ENCODE measurements at places on chromosomes 5 and 9. TPM values are rescaled to one million over a fixed set of nuclear protein-coding genes. Genes with fewer than 3 reads are reported as not detected.

GRCh38 chr9:37540634-37541033 is 35.5 kb downstream of the FBXO10 start:
- H3K36me3 ChIP-seq: peaks cover 2% of the 10 kb centered on the region
- no peak overlapping the region for H3K27ac ChIP-seq
- H3K4me3 ChIP-seq: no peak overlapping the region
- H3K27me3 ChIP-seq: no peaks in the 10 kb centered on the region
- no peak for DNase-seq

- no peak overlapping the region for H3K4me3 ChIP-seq
- no peak for DNase-seq
- no peaks in the 10 kb centered on the region for H3K27me3 ChIP-seq
Measured at GRCh38 chr9:78989031-78989658, 582.6 kb upstream of the TLE4 start.

DNA sequence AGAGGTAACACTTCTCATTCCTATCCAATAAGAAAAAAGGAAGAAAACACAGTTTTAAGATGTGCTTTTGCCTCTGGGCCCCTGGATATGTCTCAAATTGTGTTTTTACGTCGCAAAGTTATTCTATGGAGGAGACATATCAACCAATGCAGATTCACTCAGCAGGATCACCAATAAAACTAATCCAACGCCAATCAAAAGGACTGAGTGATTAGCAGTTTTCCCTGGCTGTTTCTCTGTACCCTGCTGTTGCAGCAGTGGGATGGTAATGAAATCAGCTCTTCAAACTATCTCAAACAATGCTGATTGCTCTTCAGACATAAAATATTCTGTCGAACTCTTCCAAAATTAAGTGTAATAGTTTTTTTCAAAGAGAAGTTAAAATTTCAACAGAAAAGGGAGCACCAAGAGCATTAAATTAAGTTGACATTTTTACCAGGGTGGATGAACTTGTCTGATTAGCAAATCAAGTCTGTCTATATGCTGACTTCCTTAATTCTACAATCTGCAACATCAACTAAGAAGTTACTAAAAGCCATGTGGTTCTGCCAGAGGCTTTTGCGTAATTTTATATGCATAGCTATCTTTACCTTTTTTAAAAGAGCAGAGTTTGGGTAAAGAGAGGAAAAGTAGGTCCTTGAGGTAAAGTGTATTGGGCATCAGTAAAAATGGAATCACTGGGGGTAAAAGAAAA is 9.7 kb upstream of the HK3 start:
- no peak for DNase-seq
- H3K27ac ChIP-seq: no peak overlapping the region
- H3K4me1 ChIP-seq: peaks cover 15% of the 10 kb centered on the region
- no peak overlapping the region for H3K4me3 ChIP-seq
- peaks cover 52% of the 10 kb centered on the region for H3K36me3 ChIP-seq

DNA sequence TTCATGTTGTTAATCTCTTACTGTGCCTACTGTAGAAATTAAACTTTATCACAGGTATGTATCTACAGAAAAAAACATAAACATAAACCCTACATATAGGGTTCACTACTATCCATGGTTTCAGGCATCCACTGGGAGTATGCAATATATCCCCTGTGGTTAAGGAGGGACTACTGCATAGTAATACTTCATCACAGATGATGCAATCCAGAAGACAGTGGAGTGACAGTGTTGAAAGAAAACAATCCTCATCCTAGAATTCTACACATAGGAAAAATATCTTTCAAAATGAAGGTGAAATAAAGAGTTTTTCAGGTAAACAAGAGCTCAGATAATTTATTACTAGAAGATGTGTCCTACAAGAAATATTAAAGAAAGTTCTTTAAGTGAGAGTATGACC is 105.9 kb downstream of the HOMER1 start:
- peaks cover 2% of the 10 kb centered on the region for H3K36me3 ChIP-seq
- no peak overlapping the region for H3K4me3 ChIP-seq
- H3K4me1 ChIP-seq: no peaks in the 10 kb centered on the region

NDUFA8 gene
- total RNA-seq: 49.6 TPM

- no peaks in the 10 kb centered on the region for H3K27me3 ChIP-seq
- H3K27ac ChIP-seq: peak overlapping the region; percentile 58
- peak; percentile 61 for DNase-seq
- peak overlapping the region; percentile 80 for H3K4me3 ChIP-seq
Measured at GRCh38 chr9:33044162-33044673, 19.1 kb downstream of the DNAJA1 start.

DNA sequence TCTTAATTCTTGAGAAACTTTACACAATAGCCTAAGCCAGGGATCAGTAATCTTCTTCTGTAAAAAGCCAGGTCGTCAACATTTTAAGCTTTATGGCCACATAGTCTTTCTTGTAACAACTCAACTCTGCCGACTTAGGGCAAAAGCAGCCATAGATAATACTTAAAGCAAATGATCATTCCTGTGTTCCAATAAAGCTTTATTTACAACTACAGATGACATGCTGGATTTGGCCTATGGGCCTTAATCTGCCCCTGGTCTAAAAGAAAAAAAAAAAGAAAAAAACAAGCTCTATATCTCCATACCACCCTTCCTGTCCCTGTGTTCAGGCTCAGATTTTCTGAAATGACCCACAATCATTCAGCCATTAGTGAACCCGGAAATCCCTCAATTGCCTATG is 220.3 kb downstream of the ENC1 start:
- H3K36me3 ChIP-seq: no peaks in the 10 kb centered on the region
- no peak overlapping the region for H3K27ac ChIP-seq
- peaks cover 11% of the 10 kb centered on the region for H3K27me3 ChIP-seq
- DNase-seq: no peak

DNA sequence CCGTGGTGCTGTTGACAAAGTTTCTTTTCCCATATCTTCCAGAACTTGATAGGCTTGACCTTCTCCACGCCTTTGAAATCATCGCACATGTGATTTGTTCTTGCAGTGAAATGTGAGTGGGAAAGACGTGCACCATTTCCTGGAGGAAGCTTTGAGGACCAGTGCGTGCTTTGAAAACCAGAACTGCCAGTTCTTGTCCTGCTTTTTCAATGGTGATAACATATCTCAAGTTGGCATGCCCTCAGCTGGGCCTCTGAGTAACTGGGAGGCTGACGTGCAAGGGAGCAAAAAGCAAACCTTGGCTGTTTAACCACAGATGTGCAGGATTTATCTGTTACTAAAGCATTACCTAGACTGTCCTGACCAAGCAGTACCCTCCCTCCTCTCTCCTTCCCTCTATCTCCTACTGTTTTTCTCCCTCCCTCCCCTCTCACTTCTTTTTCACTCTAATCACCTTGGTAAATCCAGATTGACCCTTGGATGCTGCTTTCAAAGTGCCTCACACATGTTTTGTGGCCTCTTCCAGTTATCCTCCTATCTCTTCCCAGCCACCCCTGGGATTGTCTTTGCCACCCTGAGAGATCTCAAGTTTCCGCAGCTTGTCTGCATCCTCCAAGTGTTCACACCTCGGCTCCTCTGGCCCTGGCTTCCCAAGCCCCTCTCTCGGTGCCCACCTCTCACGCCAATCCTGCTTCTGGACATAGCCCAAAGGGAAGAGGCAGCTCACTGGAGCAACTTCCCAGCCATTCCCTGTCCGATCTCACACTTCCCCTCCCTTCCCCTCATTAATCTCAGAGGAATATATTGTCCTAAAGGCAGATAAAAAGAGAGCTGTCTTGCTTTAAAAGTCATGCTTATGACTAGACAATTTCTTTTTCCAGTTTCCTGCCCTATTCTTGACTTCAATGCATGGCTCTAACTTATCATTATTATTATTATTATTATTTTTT is 198.3 kb downstream of the ERCC6L2 start:
- H3K4me3 ChIP-seq: no peak overlapping the region
- no peak for DNase-seq
- H3K4me1 ChIP-seq: peaks cover 9% of the 10 kb centered on the region
- H3K36me3 ChIP-seq: no peaks in the 10 kb centered on the region
- peaks cover 18% of the 10 kb centered on the region for H3K27me3 ChIP-seq

GRCh38 chr9:107929443-107929842 is 439.9 kb upstream of the KLF4 start:
- no peak overlapping the region for H3K27ac ChIP-seq
- no peak for DNase-seq
- H3K4me3 ChIP-seq: no peak overlapping the region
- H3K4me1 ChIP-seq: no peaks in the 10 kb centered on the region
- H3K27me3 ChIP-seq: no peaks in the 10 kb centered on the region

- peaks cover 3% of the 10 kb centered on the region for H3K27me3 ChIP-seq
- no peak overlapping the region for H3K27ac ChIP-seq
- no peaks in the 10 kb centered on the region for H3K4me1 ChIP-seq
Measured at GRCh38 chr9:111095441-111095840, 57.2 kb upstream of the LPAR1 start.

DNA sequence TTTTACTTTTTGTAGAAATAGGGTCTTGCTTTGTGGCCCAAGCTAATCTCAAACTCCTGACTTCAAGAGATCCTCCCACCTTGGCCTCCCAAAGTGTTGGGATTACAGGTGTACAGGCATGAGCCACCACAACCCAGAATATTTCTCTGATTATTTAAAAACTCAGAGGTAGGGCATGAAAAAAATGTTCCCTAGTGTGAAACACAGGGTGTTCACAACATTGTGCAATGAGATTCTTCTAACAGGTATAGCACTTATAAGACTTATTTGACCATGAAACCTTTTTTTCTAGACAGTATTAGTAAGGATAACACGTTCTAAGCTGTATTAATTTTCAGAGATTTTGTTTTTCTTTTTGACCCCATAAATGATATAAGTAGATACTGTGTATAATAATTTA is 13.1 kb upstream of the PTGER4 start:
- H3K27ac ChIP-seq: no peak overlapping the region
- peaks cover 22% of the 10 kb centered on the region for H3K4me1 ChIP-seq
- no peak overlapping the region for H3K4me3 ChIP-seq
- no peaks in the 10 kb centered on the region for H3K36me3 ChIP-seq

DNA sequence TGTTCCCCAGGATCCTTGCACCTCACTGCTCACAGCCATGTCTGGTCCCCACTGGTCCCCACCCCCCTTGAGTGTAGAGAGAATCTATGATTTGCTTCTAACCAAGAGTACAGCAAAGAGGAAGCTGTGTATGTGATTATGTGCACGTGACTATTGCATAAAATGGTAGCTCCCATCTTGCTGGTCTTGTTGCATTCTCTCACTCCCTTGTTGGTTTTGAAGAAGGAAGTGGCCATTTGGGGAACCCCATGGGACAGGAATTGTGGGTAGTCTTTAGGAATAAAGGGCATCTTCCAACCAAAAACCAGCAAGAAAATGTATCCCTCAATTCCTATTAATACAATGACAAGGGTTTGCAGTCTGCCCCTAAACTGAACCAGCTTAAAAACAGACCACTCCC is 5.2 kb upstream of the FCN2 start:
- H3K27ac ChIP-seq: no peak overlapping the region
- no peak overlapping the region for H3K4me3 ChIP-seq
- no peak for DNase-seq
- no peaks in the 10 kb centered on the region for H3K36me3 ChIP-seq
- no peaks in the 10 kb centered on the region for H3K4me1 ChIP-seq

DNA sequence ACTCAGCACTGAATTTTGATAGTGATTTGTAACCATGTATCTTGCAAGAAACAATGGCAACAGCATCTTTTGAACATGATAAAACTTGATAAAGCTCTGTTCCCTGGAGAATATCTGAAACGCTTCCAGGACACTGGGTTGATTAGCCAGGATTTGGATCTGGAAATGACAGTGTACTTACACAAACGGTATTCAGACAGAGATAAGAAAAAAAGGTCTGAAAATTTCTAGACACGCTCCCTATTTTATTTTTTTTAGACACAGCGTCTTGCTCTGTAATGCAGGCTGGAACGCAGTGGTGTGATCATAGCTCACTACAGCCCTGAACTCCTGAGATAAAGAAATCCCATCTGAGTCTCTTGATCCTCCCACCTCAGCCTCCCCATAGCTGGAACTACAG is 109.0 kb downstream of the GNAQ start:
- H3K4me3 ChIP-seq: no peak overlapping the region
- peaks cover 24% of the 10 kb centered on the region for H3K36me3 ChIP-seq
- DNase-seq: no peak
- H3K27ac ChIP-seq: no peak overlapping the region

GRCh38 chr5:133478199-133478985 is 133.9 kb downstream of the FSTL4 start:
- no peak overlapping the region for H3K4me3 ChIP-seq
- H3K27me3 ChIP-seq: peaks cover 25% of the 10 kb centered on the region
- no peak for DNase-seq
- no peaks in the 10 kb centered on the region for H3K36me3 ChIP-seq
- no peak overlapping the region for H3K27ac ChIP-seq

CDO1 gene
- 0.49 TPM for total RNA-seq

DNA sequence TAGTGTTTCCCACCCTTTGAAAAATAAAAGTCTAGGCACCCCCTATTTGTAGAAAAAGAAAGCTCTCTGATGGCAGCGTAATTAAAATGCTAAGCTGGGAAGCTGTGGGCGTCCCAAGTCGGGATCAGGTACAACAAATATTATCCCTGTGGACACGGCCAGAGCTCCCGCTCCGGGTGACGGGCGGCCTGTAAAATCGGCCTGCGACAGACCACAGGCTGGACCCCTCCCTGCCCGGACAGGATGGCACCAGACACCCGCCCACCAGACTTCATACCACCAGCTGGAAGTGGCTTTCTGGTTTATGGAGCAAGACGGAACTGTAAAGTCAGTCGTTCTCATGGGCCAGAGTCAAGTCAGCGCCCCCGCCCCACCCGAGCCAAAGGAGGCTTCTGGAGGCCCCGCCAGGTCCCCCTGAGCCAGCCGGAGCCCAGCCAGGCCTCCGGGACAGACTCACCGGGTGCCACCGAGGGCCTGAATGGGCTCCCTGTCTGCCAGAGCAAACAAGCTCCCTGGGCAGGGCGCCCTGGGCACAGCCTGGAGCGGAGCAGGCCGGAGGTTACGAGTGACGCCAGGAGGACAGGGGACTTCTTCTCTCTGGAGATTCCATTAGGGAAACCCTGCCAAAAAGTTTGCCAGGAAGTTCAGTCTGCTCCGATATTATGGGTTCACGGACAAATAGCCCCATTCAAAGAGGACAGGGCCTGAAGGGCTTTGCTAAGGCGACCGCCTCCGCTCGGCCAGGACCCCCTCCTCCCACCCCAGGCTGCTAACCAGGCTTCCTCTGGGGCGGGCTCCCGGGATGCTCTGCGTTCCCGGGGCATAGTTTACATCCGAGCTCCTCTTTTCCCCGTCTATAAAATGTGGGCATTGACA is 173.7 kb downstream of the ERCC6L2 start:
- H3K4me1 ChIP-seq: peaks cover 8% of the 10 kb centered on the region
- peaks cover 10% of the 10 kb centered on the region for H3K27me3 ChIP-seq
- H3K27ac ChIP-seq: no peak overlapping the region
- H3K4me3 ChIP-seq: no peak overlapping the region

CAMK4 gene
- total RNA-seq: 56.9 TPM

GRCh38 chr9:98590101-98590500 is 118.6 kb downstream of the GABBR2 start:
- no peak for DNase-seq
- no peak overlapping the region for H3K4me3 ChIP-seq
- no peaks in the 10 kb centered on the region for H3K36me3 ChIP-seq
- H3K4me1 ChIP-seq: no peaks in the 10 kb centered on the region
- H3K27me3 ChIP-seq: peaks cover 22% of the 10 kb centered on the region

DNA sequence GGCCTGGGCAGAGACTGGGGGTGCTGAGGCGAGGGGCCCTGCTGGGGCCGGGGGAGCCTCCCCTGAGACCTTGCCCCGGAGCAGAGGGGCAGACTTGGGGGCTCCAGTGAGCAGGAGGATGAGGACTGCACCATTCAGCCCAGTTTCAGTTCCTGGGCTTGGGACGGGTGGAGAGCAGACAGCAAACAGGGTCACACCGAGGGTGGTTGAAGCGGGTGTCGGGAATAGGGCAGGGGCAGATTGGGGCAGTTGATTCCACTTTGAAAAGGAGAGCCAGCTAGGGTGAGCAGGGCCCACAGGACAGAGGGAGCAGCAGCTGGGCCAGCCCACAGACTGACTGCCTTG is 4.5 kb downstream of the GRK6 start:
- peak overlapping the region; percentile 91 for H3K27ac ChIP-seq
- peak overlapping the region; percentile 80 for H3K4me3 ChIP-seq
- no peak for DNase-seq
- H3K4me1 ChIP-seq: peaks cover 61% of the 10 kb centered on the region
- peaks cover 45% of the 10 kb centered on the region for H3K36me3 ChIP-seq
- H3K27me3 ChIP-seq: no peaks in the 10 kb centered on the region

Data from activated T-helper 1 cell treated with anti-CD3 and anti-CD28 coated beads, Interleukin-12 subunit alpha, Interleukin-12 subunit beta, Interleukin-2, Interleukin-4 antibody, amounts not matched to agents 30 ng/mL and 10 ng/mL and 1 ng/mL, durations not matched to agents 14 hours and 24 hours and 36 hours (primary cell).